ENCODE measurements at places on chromosomes 4 and X. TPM values are rescaled to one million over a fixed set of nuclear protein-coding genes. Genes with fewer than 3 reads are reported as not detected.
A peak's percentile ranks its signal among the peaks of the same experiment; 100 is the strongest.

- H3K36me3 ChIP-seq, result peaks cover 83% of the 10 kb centered on the region
- peaks cover 76% of the 10 kb centered on the region for H3K4me1 ChIP-seq
- H3K27ac ChIP-seq, result peak overlapping the region; percentile 35
These were observed 49.6 kb downstream of the JADE1 start for GRCh38 chr4:128858879-128859671.

DNA sequence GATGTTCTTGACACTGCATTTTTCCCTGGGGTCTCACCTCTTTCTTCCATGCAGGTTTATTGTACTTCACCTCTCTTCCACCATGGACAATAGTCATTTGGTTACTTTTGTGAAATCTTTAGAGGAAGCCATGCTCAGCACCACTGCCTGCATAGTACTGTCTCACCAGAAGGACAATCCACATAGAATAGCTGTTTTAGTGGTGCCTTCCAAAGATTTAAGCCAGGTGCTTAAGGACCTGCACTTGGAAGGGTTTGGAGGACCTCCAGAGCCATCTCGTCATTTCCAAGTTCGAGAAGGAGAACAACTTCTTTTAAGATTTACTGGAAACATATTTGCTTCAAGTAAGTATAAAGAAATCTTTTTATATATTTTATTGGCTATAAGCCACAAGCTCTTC, 26.7 kb downstream of the DTHD1 start:
- DNase-seq, result no peak
- H3K4me3 ChIP-seq, result no peak overlapping the region
- H3K36me3 ChIP-seq, result peaks cover 14% of the 10 kb centered on the region
- H3K27me3 ChIP-seq, result no peaks in the 10 kb centered on the region
- peaks cover 43% of the 10 kb centered on the region for H3K4me1 ChIP-seq

DNA sequence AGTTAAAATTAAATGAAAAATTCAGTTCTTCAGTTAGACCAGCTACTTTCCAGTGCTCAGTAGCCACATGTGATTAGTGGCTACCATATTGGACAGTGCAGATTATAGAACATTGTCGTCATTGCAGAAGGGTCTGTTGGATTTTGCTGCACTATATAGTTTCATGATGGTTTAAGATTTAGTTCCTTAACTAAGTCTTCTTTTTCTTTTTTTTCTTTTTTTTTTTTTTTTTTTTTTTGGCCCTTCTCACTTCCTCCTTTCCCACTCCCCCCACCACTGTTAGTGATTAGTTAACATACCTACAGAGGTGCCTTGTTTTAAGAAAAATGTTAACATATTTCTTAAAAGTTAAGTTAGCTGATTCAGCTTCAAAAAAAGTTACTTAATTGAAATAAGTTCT, 9.0 kb downstream of the RAB9A start:
- H3K27ac ChIP-seq, result no peak overlapping the region
- H3K4me3 ChIP-seq, result no peak overlapping the region
- H3K27me3 ChIP-seq, result no peaks in the 10 kb centered on the region
- peaks cover 48% of the 10 kb centered on the region for H3K4me1 ChIP-seq

GAGE12J gene
- total RNA-seq, result not detected

Data from activated CD8-positive, alpha-beta T cell treated with anti-CD3 and anti-CD28 coated beads, Interleukin-2, amount 10 ng/mL, durations not matched to agents 7 days and 5 days (primary cell).